ENCODE measurements at places on chromosomes 4 and X.

GRCh38 chr4:2757426-2757825 is 1.3 kb upstream of the TNIP2 start:
- no peak for DNase-seq

GRCh38 chrX:97070346-97070745 is 186.6 kb downstream of the RPA4 start:
- peak; percentile 58 for DNase-seq

GRCh38 chr4:56317749-56318148 is 69.5 kb downstream of the AASDH start:
- no peak for DNase-seq

- DNase-seq, result no peak
These were observed 68.0 kb upstream of the NR3C2 start for GRCh38 chr4:148510211-148510610.

DNA sequence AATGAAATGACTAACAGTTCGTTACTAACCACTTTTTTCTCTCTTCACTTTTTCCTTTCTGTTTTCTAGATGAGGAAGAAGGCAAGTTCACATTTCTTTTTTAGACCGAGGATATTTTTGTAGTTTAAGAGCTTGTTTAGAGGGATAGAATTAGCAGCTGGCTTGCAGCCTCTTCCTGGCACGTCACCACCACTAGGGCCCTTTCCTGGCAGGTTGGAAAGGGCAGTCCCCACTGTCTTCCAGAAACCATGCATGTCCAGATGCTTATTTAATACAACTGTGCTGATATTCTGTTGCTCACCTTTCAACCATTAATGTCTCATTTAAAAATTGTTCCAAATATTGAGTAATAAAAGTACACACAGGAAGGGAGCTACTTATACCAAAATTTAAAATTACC is 209.5 kb upstream of the PACRGL start:
- no peak for DNase-seq

GRCh38 chr4:123060039-123060770 is 137.8 kb upstream of the NUDT6 start:
- no peak for DNase-seq

DNA sequence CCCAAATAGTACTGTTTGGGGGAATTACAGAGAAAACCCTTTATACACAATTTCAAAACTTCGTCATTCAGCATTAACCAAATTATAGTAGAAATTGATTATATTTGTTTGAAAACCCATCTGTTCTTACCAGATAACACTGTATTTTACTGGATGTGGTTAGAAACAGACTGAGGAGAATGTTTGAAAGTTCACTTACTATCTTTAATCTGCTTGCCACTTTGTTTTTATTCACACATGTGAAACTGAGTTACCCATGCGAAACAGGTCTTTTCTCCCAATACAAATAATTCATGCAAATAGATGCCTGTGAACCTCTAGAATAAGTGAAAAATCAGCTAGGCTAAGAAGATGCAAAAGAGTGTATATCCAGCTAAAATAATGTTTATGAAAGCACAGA is 177.5 kb downstream of the NAA11 start:
- DNase-seq, result no peak
